ENCODE measurements at places on chromosomes 16 and 17.
A peak's percentile ranks its signal among the peaks of the same experiment; 100 is the strongest.

DNA sequence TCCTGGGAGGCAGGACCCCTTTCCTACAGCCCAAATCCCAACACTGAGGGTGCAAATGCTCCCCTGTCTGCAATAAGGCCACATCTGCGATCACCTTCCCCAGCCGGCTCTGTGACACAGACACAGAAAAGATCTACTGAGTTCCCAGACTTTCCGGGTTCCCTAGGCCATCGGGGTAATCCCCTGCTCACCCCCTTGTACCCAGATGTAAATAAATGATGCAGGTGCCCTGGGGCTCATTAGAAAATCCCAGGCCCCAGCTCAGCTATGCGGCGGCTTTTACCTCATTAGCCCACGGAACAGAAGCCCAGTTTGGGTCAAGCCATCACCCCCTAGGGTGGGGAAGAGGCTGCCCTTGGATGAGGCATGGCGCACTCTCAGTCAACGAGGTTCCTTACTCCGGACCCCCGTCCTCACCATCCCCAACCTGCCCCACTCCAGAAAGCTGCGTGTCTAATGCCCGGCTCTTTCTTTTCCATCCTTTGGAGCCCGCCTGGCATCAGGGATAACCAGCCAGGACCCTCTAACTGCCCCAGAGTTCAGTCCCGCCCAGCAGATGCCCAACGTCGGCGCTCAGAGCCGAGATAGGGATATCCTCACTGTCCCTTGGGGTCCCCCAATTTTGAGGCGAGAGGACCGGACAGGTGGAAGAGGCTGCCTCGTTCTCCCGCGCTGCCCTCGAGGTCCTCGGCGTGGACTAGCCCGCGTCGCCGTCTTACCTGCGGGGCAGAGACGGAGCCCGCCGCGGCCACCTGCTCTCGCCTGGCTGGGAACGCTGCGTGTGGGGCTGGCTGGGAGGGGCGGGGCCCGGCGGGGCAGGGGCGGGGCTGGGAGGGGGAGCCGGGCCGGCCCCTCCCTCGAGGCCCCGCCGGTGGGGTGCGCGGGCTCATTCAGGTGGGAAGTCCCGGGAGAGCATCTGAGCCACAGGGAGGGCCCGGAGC lies at the start of gene ZNF385C:
ZNF385C (minus strand) TSS at position 783 of the 941 bp plus-strand sequence. CDS start 35,417 bp downstream, outside the sequence.
- no peak for DNase-seq

GRCh38 chr16:83942815-83943515 lies 10.1 kb upstream of the OSGIN1 start:
- no peak for DNase-seq

- no peak for DNase-seq
These were observed 32.6 kb downstream of the FAM20A start for GRCh38 chr17:68568581-68568980.

- no peak for DNase-seq
These were observed 51.0 kb downstream of the CMIP start for GRCh38 chr16:81495321-81496234.

DNA sequence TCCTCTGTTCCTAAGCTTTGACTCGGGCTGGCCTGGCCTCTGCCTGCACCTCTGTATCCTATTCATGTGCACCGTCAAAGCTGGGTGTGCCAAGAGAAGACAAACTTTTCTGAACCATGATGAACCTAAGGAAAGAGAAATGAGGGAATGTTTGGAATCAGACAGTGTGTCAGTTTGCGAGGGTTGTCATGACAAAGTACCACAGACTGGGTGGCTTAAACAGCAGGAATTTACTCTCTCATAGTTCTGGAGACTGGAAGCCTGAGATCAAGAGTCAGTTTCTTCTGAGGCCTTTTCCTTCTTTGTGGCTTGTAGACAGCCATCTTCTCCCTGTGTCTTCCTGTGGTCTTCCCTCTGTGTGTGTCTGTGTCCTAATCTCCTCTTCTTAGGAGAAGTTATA lies 129.0 kb downstream of the KATNIP start:
- DNase-seq = no peak

GRCh38 chr16:8858994-8859912 lies 9.6 kb downstream of the CARHSP1 start:
- no peak for DNase-seq

DNA sequence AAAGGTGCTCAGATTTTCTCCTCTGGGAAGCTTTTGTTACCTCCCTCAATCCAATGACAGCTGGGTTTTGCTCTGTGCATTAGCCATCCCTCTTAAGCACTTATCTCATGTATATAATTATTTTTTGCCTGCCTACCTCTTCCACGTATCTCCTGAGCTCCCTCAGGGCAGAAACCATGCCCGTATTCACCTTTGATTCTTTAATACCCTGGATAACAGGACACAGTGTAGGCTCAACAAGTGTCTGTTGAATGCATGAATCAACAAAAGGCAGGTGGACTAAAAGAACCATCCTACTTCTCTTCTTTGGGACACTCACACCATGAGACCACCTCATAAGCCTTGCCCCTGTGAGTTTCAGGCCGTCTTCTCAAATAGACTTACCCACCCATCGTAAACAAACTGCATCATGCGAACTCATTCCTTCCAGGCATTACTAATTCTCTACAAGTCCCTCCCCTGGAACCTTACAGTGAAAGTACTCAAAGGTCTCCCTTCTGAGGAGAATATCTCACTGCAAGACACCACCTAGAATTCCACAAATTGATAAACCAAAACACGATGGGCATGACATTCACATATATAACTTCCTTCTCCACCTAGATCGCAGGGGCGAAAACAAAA lies 3.2 kb downstream of the ARHGAP17 start:
- DNase-seq = no peak

GRCh38 chr16:16158741-16159374 lies 64.4 kb downstream of the ABCC6 start:
- DNase-seq = no peak

- DNase-seq = no peak
These were observed 76.1 kb downstream of the TNRC6C start for GRCh38 chr17:78034429-78035091.

DNA sequence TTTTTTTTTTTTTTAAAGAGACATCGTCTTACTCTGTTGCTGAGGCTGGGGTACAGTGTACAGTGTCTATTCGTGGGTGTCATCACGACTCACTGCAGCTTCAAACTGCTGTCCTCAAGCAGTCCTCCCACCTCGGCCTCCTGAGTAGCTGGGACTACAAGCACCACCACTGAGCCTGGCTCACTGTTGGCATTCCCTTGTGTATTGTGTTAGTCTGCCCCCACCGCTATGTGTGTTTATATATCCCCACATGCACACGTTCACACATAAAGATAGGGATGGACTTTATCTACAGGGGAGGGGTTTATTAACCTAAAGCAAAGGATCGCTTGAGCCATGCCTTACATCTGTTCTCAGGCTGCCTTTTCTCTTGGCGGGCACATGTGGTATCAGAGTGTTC lies 63.8 kb downstream of the SEC14L1 start:
- DNase-seq = no peak

DNA sequence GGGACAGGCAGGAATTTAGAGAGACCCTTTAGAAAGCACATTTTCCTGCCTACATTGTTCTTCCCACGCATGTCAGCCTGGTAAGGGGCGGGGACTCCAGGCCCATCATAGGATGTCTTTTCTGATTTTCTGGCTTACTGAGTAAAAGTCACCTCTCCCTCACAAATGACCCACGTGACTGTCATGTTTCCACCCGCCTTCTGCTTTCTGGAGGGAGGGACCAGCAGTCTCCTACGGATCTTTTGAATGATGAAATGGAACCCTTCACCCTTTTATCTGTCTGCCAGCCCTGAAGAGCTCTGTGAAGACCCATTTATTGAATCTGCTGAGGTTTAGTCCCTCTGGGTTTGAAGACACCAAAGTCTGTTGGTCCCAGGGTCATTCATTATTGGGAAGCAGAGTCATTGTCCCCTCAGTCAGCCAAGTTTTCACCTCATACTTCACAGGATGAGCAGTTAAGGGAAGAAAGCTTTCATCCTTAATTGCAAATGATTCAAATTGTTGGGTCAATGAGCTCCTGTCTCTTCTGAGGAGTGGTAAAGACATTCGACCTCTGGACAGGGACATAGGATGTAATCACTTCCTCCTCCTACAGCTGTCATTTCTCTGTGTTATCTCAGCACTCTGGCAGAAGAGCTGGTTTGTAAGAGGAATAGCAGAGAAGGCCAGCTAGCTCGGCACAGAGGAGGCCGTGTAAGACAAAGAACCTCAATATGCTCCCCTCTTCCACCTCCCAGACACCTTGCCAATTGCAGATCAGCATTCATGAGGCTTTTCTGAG lies 446.1 kb downstream of the HS3ST3B1 start:
- no peak for DNase-seq

DNA sequence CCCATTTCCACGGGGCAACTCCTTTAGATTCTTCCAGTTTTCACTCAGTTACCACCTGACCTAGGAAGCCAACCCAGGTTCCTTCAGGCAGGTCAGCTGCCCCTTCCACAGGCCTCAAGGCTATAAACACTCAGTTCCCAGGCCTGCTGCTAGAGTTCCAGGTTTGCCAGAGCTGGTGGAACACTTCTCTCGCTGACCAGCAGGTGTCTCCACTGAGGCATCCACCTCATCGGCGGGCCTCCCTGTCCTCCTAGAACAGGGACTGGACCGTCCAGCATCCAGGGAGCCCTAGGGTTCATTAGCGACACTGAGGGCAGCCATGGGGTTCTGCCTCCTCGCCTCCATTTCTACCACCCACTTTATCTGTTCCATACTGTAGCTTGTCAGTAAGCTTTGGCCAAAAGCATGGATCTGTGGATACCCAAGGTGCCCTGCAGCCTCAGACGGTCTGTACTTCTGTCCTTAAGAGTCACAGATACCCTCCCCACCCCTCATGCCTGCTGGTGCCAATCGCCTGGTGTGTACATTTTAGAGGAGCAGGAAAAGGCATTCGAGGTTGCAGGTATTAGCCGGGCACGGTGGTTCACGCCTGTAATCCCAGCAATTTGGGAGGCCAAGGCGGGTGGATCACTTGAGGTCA lies 29.0 kb downstream of the PIMREG start:
- peak; percentile 87 for DNase-seq

GRCh38 chr16:50440531-50440930 lies 71.7 kb upstream of the BRD7 start:
- no peak for DNase-seq

- DNase-seq = no peak
These were observed 57.0 kb downstream of the BAIAP2 start for GRCh38 chr17:81091774-81092517.

- no peak for DNase-seq
These were observed 81.1 kb downstream of the VPS35L start for GRCh38 chr16:19636436-19637267.

DNA sequence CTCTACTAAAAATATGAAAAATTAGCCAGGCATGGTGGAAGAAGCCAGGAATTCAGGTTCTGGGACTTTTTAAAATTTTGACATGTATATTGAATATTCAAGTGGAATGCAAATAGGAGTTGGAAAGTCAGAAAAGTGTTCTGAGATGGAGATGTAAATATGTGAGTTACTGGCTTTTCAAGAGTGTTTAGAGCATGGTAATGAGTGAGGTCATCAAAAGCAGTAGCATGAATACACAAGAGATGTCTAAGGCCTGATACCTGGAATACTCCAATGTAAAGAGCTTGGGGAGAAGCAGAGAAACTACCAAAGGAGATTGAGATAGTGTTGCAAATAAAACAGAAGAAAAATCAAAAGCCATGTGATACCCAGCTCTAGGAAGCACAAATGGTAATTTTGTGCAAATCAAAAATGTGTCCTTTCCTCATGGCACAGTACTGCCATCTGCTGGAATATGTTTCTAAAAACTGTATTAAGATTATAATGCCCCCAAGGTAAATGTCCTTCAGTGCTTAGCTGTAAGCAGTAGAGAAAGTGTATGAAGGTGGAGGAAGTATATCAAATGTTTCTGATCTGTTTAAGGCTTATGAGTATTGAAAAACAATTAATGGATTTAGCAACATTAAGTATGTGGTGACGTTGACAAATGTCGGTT lies 908.4 kb downstream of the KCNJ18 start:
- peak; percentile 52 for DNase-seq

DNA sequence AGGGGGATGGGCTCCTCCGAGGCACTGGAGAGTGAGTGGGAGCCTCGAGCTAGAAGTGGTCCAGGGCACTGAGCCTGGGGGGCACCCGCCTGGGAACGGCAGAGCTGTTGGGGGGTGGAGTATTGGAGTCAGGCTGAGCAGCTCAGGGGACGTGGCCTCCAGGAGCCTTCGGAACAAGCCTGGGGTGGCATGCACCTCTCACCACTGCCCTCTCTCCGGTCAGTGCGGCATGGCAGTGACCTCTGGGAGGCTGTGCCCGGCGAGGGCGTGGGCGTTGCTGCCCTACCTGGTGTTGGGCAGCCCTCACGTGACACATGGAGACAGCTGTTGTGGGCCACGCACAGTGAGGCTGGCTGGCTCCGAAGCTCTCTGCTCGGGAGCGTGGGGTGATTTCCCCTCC lies 13.9 kb downstream of the PRSS27 start:
- DNase-seq = no peak

DNA sequence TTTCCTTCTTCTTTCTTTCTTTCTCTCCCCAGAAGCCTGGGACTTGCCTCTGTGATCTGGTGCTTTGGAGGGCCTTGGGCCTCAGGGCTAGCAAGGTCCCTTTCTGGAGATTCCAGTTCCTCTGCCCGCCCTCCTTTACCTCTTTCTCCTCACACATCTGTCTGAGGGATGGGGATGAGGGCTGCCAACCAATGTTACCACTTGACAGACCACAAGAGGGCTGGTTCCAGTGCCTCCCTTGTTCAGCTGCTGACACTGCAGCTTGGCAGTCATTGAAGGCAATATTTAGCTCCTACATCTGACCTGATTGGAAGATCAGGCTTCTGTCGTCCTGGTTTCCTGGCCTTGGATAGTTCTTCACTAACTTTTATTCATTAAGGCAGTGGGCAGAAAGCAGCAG lies 3.6 kb upstream of the ZNF652 start:
- DNase-seq = peak; percentile 48

DNA sequence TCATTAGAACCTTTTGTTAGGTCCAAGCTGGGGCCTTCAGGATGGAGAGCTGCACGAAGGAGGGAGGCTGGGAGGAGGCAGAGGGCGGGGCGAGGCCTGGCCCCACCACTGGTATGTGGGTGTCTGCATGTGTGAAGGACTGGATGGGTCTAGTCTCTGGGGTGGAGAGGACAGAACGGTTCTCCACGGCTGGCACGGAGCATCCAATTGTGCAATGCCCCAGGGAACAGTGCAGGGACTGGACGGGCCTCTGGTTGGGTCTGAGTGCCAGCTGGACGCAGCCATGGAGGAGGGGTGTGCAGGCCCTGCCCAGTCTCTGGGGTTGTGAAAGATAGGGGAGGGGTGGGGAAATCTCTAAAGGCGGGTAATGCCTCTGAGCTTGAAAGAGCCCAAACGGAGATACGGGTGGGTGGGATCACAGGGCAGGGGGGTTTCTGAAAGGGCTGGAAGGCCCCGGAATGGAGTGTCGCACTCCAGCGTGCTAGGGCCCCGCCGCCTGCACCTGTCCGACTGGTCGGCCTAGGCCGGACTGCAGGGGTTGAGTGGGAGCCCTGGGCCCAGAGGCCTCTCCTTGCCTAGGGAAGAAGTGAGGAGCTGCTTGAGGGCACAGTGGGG lies 1.6 kb downstream of the PPL start:
- no peak for DNase-seq

- DNase-seq = peak; percentile 80
These were observed at the start of gene BMERB1 for GRCh38 chr16:15434425-15435215. Gene BMERB1 (plus strand): TSS chr16:15434588. CDS start chr16:15434654, 66 bp downstream.

DNA sequence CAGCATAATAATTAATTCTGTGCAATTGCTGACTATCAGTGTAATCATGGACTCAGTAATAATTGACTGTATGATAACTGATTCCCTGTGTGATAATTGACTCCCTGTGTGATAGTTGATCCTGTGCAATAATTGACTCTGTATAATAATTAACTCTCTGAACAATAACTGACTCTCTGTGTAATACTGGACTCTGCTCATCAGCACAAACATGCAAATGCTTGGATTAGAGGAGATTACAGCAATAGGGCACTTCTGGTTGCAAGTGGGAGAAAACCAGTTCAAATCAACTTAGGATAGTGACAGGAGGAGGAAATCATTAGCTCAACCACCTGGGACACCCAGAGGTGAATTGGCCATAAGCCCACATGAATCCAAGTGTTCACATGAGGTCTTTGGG lies 582.1 kb downstream of the RBFOX1 start:
- DNase-seq = no peak
